ENCODE measurements at places on chromosomes 6 and 20. TPM values are rescaled to one million over a fixed set of nuclear protein-coding genes. Genes with fewer than 3 reads are reported as not detected.

TOX2 gene
- 0.98 TPM for total RNA-seq

CLVS2 gene
- total RNA-seq: not detected

LRFN2 gene
- total RNA-seq: not detected

ZNF451 gene
- 32.5 TPM for total RNA-seq

IL17A gene
- not detected for total RNA-seq
